ENCODE measurements at places on chromosomes 5 and 9.

DNA sequence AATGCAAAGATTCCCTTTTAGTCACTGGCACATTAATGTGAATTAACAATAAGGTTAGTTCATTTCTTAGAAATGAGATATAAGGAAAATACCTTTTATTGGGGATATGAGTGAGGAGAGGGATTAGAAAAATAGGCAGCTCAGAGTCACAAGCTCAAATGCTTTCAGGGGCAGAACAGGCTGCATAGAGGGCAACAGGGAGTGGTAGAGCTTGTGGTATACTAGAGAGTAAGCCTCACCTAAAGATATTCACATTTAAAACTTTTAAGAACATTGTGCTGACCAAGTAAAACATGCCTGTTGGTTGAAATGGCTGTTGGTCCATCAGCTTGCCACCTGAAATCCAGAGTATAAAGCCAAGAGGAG is 34.7 kb downstream of the ZNF474 start:
- DNase-seq = no peak

GRCh38 chr9:128946571-128947276 is 679 bp downstream of the DOLK start:
- peak; percentile 26 for DNase-seq

GRCh38 chr9:98742325-98743280 is 33.9 kb upstream of the GABBR2 start:
- peak; percentile 46 for DNase-seq

- no peak for DNase-seq
Observed at GRCh38 chr9:77756449-77756848, 108.3 kb upstream of the GNA14 start.

GRCh38 chr5:39941416-39941815 is 516.6 kb upstream of the DAB2 start:
- DNase-seq = no peak

DNA sequence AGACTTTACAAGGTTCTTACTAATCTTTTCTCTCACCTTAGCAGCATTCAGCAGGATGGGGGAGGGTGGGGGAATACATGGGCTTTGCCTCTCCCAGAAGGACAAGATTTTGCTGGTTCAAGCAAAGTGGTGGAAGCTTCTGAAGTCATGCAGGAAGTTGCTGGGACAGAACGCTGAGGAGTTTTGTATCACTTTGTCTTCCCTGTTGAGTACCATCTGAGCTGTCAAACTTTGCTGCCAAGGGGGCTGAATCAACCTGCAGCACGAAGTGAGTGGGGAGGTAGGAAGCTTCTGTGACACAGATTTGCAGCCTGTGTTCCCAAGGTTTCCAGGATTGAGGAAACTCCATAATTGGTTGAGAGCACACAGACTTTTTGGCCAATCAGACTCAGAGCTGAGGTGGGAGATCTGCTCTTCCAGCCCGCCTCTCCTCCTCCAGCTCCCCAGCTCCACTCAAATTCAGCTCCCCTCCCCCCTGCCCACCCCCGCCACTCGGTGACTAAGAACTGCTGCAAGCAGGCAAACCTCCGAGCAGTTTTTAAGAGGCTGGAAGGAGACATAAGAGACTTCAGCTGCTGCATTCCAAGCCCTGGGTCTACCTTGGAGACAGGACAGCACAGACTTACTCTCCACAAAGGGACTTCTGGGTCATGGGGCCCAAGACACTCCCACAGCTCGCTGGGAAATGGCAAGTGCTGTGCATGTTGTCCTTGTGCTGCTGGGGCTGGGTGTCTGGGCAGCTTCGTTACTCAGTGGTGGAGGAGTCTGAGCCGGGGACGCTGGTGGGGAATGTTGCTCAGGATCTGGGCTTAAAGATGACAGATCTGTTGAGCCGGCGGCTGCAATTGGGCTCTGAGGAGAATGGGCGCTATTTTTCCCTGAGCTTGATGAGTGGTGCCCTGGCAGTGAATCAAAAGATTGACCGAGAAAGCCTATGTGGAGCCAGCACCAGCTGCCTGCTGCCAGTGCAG is at the start of gene PCDHGC5:
Gene PCDHGC5, plus strand, starts transcription at position 491 of the 971 bp plus-strand sequence. Its CDS starts 160 bp downstream, at position 651.
- peak; percentile 74 for DNase-seq

All from astrocyte (in vitro differentiated cells and primary cell).